ENCODE measurements at places on chromosomes 1 and 21.

- peaks cover 38% of the 10 kb centered on the region for H3K36me3 ChIP-seq
- H3K27ac ChIP-seq: no peak overlapping the region
- DNase-seq: no peak
Observed at GRCh38 chr1:153771841-153772593, 3.2 kb upstream of the SLC27A3 start.

DNA sequence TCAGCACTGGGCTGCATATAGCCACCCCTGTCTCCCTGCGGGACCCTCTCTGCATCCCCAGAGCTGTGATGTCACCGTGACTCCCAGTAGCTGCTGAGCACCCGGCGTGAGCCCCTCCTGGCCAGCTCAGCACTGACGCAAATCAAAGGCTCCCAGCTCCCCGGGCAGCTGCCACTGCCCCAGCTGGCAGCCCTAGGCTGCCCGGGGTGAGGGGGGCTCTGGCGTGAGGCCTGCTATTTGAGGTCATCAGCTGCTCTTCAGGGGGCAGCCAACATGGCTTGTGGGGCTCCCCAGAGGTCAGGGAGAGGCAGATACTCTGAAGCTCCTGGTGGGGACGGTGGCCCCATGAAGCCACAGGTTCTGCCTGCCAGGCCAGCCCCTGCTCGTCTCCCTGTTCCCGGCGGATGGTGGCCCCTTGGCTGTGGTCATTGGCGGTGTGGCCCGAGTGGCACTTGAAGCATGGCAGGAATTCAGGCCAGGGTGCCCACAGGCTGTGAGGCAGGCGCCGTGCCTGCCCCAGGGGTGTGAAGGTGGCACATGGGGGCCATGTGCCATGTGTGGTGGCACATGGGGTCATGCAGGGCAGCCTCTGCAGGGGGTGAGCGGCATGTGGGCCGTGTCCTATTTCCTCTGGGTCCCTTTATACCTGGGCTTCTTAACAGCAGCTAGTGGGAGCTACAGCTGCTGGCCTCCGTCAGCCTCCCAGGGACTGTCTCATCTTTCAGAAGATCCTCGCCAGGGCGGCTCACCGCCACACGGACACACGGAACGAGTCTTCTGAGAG is 85.4 kb downstream of the SIK1 start:
- no peak overlapping the region for H3K27ac ChIP-seq
- DNase-seq: no peak
- no peak overlapping the region for H3K4me3 ChIP-seq
- no peaks in the 10 kb centered on the region for H3K27me3 ChIP-seq
- peaks cover 19% of the 10 kb centered on the region for H3K4me1 ChIP-seq

DNA sequence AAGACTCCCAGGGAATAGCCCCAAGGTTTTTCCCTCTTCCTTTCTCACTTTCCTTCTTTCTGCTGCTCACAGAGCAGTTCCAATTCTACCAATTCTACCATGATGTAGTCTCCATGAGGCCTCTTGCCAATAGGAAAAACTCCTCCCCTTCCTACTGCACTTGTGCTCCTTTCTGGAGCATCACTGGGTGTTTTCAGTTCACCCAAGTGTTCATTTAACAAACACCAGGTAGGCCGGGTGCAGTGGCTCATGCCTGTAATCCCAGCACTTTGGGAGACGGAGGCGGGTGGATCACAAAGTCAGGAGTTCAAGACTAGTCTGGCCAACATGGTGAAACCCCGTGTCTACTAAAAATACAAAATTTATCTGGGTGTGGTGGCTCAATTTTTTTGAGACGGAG is 26.6 kb upstream of the H3-3A start:
- H3K36me3 ChIP-seq: no peaks in the 10 kb centered on the region
- H3K27ac ChIP-seq: no peak overlapping the region
- no peak for DNase-seq
- no peaks in the 10 kb centered on the region for H3K27me3 ChIP-seq
- H3K4me3 ChIP-seq: no peak overlapping the region

DNA sequence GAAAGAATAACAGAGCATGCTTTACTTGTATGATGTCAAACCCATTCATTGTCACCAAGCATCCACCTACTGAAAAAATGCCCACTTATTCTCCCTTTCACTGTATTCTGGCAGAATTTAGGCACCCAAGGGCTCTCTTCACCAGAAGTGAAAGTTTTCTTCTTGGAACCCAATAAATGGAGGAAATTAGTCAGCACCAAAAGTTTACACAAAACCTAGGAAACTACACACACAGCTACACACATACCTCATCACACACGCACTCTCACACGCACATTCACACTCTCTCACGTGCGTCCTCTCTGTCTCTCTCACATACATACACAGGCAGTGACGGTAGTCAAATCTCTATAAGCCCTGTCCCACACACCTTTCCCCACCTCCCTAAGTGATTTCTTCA is 37.6 kb downstream of the MCOLN2 start:
- H3K4me3 ChIP-seq: no peak overlapping the region
- H3K4me1 ChIP-seq: peaks cover 5% of the 10 kb centered on the region
- no peaks in the 10 kb centered on the region for H3K27me3 ChIP-seq

DNA sequence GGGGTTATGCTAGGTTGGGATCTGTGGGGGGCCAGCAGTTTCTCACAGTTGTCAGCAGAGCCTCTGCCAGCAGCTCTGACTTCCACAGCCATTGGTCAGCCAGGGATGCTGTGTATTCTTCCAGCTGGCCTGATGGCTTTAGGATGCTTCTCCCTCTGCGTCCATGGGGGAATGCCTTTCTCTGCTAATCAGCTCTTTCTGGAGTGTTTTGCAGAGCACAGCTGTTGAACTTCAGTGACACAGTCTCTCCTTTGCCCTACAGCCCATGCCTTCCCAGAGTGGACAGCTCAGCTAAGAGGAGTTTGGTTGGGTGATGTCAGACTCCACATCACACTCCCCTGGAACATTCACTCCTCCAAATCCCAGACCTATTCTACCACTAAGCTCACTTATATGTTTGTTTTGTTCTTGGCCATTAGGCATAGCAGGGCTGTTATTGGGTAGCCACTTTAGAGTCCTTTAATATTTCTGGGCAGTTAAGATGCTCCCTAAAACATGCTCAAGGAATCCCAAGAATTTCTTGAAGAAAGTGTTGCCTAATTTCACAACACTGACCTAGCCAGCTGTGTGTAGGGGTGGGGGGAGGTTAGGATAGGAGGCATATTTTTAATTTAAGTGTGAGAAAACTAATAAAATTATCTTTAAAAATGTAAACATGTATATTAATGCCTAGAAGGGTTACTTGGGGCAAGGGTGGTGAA is 75.3 kb upstream of the KIAA0040 start:
- no peak overlapping the region for H3K27ac ChIP-seq
- H3K27me3 ChIP-seq: no peaks in the 10 kb centered on the region
- no peaks in the 10 kb centered on the region for H3K4me1 ChIP-seq
- DNase-seq: no peak

- H3K27me3 ChIP-seq: no peaks in the 10 kb centered on the region
- no peak overlapping the region for H3K27ac ChIP-seq
- H3K4me3 ChIP-seq: no peak overlapping the region
- H3K4me1 ChIP-seq: no peaks in the 10 kb centered on the region
- H3K36me3 ChIP-seq: no peaks in the 10 kb centered on the region
Observed at GRCh38 chr1:195744256-195744655, 864.0 kb downstream of the KCNT2 start.

DNA sequence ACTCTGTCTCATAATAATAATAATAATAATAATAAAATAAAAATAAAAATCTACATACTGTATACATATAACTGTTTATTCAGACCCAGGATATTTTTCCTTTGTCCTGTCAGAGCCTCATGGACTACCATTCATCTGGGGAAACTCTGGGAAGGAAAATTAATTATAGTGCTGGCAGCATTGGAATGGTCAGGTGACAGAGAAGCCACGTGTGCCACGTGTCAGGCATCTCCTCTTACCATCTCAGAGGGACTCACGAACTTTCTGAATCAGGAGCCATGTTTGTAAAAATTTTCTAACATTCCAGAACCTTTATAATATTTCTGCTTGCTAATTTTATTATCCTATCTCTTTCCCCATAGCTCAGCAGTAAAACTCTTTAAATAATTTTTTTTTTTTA is 97.8 kb upstream of the HNRNPU start:
- H3K36me3 ChIP-seq: no peaks in the 10 kb centered on the region
- no peak overlapping the region for H3K4me3 ChIP-seq
- H3K4me1 ChIP-seq: peaks cover 21% of the 10 kb centered on the region

DNA sequence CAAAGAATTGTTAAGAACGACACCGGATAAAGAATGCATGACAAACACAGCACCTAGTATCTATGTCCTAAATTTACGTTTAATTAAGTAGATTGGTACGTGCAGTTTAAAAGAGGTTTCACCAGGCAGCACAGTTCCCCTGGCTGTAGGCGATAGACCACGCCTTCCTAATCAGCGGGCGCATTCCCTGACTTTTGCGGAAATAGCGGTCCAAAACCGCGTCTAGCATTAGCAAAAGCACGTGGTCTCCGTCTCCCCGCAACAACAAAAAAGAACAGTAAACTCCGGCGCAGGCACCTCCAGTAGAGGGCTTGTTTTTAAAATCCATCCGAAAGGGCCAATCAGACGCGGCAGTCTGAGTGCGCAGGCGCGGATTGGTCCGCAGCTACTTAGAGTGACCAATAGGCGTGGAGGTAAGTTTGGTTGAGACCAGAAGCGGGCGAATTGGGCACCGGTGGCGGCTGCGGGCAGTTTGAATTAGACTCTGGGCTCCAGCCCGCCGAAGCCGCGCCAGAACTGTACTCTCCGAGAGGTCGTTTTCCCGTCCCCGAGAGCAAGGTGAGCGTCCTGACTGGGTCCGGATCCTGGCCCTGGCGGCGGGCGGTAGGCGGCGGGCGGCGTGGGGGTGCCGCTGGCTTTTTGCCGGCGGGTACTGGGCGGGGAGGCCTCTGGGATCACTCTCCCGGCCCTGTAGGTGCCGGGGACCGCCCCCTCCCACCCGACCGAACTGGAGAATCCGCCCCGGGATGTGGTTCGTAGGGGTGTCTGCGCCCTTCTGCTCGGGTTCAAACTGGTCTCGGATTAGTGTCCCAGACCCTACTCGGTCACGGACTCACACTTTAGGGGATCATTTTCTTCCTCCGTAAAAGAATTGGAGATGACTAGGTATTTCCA is at the start of gene CENPF:
Gene CENPF, plus strand, starts transcription at position 432 of the 894 bp plus-strand sequence. CDS start 10,560 bp downstream, outside the sequence.
- H3K4me1 ChIP-seq: peaks cover 4% of the 10 kb centered on the region
- H3K4me3 ChIP-seq: peak within 1 kb of the TSS; percentile 54
- no peaks in the 10 kb centered on the region for H3K36me3 ChIP-seq
- H3K27ac ChIP-seq: no peak within 1 kb of the TSS

DNA sequence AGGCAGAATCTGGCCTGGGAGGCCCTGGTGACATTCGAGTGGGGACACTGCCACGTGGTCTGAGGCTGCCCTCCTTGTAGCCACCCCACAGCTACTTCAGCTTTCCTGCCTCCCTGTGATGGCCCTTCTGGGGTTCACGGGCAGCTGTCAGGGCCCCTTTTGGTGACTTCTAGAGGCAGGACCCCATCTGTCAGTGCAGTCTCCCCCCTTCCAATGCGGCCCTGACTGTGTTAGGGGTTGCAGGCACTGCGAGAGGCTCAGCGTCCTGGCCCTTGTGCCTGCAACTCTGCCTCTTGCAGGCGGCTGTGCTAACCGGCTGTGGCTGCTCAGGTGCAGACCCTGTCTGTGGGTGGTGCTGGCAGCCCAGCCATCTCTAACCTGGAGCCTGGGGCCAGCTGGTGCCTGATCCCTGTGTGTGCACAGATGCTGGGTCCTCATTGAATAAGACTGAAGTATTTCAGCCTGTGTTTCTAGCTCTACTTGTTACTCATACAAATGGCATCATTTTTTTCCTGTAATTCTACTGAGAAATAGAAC is 62.2 kb downstream of the S100B start:
- no peaks in the 10 kb centered on the region for H3K27me3 ChIP-seq
- peaks cover 33% of the 10 kb centered on the region for H3K36me3 ChIP-seq
- no peak overlapping the region for H3K4me3 ChIP-seq
- H3K27ac ChIP-seq: no peak overlapping the region
- no peaks in the 10 kb centered on the region for H3K4me1 ChIP-seq
- no peak for DNase-seq

DNA sequence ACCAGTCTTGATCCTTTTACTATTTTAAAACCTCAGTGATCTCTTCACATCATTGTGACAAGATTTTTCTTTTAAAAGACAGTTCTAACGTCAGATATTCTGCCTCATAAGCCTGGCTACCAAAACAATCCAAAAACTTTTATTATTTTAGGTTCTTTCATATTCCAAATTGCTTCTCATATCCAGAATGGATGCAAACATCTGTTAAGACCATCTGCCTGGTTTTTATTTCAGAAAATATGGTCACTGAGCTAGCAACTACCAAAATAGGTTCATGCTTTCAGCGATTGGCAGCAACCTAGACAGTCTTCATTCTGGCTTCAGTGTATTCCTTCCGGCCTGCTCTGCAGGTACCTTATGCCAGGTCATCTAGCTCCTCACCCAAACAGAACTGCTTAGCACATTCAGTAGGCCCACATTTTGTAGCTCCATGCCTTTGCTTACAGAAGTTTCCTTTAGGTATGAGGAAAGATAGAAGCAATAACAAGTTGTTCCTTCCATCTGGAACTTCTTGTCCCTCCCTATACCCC is 59.0 kb upstream of the CACYBP start:
- no peak overlapping the region for H3K27ac ChIP-seq
- no peak for DNase-seq
- H3K36me3 ChIP-seq: no peaks in the 10 kb centered on the region
- H3K4me3 ChIP-seq: no peak overlapping the region
- no peaks in the 10 kb centered on the region for H3K4me1 ChIP-seq
- no peaks in the 10 kb centered on the region for H3K27me3 ChIP-seq

- no peaks in the 10 kb centered on the region for H3K4me1 ChIP-seq
- H3K36me3 ChIP-seq: peaks cover 18% of the 10 kb centered on the region
- no peak overlapping the region for H3K27ac ChIP-seq
- H3K27me3 ChIP-seq: no peaks in the 10 kb centered on the region
- DNase-seq: no peak
Observed at GRCh38 chr1:231279683-231280082, 38.7 kb downstream of the GNPAT start.

GRCh38 chr1:90534663-90535295 is 182.3 kb downstream of the BARHL2 start:
- H3K4me3 ChIP-seq: no peak overlapping the region
- no peak overlapping the region for H3K27ac ChIP-seq
- DNase-seq: no peak
- no peaks in the 10 kb centered on the region for H3K27me3 ChIP-seq
- H3K36me3 ChIP-seq: no peaks in the 10 kb centered on the region

- peaks cover 12% of the 10 kb centered on the region for H3K4me1 ChIP-seq
- peak within 1 kb of the TSS; percentile 90 for H3K27ac ChIP-seq
- H3K27me3 ChIP-seq: no peaks in the 10 kb centered on the region
- H3K4me3 ChIP-seq: peak within 1 kb of the TSS; percentile 96
- DNase-seq: peak; percentile 85
Observed at GRCh38 chr1:108199781-108200686, at the start of gene SLC25A24. Gene SLC25A24 (minus strand): TSS chr1:108200343. CDS start chr1:108200138, 205 bp downstream.

DNA sequence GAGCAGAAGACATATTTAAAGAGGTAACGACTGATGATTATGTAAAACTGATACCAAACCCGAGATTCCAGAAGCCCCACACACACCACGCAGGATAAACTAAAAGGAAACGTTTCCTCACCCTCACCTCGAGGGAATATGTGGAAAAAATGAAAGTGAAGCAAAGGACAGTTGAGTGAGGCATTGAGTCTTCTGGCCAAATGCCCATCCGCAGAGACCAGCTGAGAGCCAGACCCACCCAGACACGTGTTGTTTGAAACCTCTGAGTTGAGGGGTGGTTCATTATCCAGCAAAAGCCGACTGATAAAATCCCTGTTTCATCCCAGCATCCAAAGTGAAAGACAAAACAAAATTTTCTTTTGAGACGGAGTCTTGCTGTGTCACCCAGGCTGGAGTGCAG is 29.6 kb upstream of the PCBP3 start:
- H3K36me3 ChIP-seq: no peaks in the 10 kb centered on the region
- H3K4me3 ChIP-seq: no peak overlapping the region
- H3K27ac ChIP-seq: no peak overlapping the region
